DMS153 (cell line): ENCODE measurements at places on chromosomes 2 and 18.

DNA sequence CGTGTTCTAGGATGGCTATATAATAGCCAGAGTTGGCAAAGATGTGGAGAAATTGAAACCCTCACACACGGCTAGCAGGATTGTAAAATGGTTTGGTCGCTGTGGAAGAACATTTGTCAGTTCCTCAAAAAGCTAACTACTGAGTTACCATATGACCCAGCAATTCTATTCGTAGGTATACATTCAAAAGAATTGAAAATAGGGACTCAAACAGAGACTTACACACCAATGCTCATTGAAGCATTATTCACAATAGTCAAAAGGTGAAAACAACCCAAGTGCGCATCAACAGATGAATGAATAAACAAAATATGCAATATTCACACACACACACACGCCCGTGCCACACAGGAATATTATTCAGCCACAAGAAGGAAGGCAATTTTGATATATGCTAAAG lies 98.7 kb downstream of the PLA2R1 start:
- no peak for DNase-seq

DNA sequence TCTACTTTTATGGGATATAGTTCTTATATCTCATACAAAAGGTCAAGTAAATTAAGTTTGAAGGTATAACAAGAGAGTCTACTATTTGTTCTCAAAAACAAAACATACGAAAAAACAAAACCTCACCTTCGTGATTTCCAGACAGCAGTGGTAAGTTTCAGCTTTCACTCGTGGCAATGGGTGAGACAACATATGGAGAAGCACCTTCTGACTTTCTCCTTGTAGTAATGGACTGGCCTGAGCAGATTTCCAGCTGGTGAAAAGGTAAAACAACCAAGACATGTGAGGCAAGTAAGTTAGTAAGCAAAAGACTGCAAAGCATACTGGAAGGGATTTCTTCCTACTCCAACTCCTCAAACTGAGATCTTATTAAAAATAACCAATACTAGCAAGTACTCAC lies 39.6 kb downstream of the RTTN start:
- no peak for DNase-seq

DNA sequence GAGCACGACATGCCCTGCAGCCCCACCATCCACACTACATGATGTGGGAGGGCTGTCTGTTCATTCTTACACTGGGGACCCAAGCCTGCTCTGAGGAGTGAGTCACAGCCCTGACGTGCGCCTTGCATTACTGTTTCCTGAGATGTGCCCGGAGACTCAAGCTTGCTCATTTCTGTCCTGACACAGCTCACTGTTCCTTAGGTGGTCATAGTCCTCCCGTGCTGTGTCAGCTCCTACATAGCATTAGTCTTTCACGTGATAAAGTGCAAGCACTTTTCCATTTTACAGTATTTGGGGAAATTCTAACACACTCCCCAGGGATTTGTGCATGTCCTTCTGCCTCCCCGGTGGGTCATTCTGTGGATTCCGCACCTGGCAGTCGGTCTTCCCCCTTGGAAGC lies 46.2 kb upstream of the TRIM43B start:
- no peak for DNase-seq

DNA sequence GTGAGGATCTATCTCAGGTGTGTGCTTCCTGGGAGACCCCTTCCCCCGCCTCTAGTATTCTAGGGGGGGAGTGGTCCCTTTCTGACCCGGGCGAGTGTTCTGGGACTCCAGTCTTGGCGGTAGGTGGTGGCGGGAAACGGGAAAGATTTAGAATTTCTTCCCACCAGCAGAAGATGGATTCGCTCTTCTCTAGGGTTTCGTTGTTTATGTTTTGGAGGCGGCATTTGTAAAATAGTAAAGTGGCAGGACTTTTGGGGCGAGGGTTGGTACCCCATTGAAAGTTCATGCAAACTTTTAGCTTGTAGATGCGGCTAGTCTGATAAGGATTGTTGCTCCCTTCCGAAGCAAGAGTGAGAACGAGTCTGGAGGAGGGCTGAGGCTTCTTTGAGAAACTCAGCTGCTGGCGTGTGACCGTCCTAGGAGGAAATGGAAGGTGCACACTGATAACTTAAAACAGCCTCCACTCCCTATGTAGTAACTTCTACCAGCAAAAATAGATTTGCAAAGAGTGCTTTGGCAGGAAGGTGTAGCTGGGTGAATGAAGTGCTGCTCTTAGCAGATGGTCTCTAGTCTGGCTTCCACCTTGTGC lies 412 bp downstream of the GPD2 start:
- DNase-seq = no peak

DNA sequence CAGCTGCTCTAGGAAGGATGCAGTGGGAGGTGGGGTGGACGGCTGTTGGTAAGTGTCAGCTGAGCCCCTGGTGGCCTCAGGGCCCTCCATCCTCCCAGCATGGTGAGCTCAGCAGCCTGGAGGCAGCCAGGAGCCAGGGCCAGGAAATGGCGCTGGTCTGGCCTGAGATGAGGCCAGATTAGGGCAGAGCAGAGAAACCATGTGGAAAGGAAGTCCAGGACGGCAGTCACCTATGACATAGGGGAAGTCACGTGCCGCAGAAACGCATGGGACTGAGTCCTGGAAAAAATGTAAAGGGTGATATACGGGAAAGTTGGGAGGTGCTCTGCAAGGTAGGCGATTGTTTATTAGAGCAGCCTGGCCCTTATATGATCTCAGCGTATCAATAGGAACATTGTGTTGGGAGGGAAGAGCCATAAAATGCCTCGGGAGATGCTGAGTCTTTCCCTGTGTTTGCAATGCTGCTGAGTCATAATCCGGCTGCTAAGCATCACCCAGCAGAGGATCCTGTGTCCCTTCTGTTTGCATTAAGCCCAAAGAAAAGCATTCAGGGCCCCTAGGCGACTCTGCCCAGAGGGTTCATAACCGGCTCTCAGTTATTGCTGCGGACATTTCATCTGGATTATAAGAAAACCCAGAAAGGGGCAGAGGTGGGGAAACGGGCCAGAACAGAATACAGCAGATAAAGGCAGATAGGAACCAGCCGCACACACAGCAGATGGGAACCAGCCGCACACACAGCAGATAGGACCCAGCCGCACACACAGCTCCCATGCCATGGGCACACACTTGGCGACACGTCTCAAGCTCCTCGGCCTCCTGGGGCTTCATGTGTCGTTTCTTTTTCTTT lies 30.3 kb upstream of the B3GNT7 start:
- peak; percentile 75 for DNase-seq

DNA sequence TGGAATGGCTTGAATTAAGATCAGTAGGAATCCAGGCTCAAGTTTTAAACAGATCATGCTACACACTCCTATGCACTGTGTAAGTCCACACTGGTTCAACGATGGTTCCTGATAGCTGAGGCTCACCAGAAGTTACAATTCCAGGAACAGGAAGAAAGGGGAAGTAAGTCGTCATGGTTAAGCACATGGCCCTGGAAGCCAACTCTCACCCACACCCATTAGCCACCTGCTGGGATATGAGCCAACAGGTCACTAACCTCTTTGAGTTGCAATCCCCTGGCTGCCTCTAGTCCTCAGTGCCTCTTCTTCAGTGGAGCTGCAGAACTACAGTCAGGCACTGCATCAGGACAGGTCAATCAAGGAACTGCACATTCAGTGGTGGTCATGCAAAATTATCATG lies 133.5 kb downstream of the TMEM182 start:
- no peak for DNase-seq

GRCh38 chr18:21820033-21820810 lies 79.6 kb downstream of the MIB1 start:
- DNase-seq = peak; percentile 38
